ENCODE measurements at places on chromosomes 6 and 20. TPM values are rescaled to one million over a fixed set of nuclear protein-coding genes. Genes with fewer than 3 reads are reported as not detected.

DNA sequence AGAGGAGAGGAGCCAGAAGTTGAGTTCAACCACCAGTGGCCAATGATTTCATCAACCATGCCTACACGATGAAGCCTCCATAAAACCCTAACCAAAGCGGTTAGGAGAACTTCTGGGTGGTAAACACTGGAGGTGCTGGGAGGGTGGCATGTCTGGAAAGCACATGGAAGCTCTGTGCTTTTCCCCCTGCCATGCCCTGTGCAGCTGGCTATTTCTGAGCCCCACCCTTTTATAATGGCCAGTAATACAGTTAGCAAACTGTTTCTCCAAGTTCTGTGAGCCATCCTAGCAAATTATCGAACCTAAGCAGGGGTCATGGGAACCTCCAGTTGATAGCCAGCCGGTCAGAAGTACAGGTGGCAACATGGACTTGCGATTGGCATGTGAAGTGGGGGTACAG is 147.8 kb upstream of the INSM1 start:
- no peak overlapping the region for H3K4me3 ChIP-seq
- H3K36me3 ChIP-seq = no peaks in the 10 kb centered on the region

DNA sequence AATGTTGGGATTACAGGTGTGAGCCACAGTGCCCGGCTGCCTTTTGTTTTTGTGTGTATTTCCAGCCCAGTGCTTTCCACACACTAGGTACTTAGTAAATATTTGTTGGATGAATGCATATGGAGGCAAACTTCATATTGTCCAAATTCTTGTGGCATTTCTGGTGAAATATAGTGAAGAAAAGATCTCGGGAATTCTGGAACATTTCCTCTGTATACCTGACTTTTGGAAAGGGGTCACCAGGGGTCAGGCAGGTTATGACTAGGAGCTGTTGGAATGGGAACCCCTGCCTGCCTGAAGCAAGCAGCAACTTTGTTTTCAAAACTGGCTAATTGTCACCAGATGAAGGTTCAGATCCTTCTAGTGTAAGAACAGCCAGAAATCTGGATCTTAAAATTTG is 12.1 kb upstream of the SCP2D1 start:
- no peaks in the 10 kb centered on the region for H3K27me3 ChIP-seq
- no peak for DNase-seq
- H3K27ac ChIP-seq = no peak overlapping the region

DNA sequence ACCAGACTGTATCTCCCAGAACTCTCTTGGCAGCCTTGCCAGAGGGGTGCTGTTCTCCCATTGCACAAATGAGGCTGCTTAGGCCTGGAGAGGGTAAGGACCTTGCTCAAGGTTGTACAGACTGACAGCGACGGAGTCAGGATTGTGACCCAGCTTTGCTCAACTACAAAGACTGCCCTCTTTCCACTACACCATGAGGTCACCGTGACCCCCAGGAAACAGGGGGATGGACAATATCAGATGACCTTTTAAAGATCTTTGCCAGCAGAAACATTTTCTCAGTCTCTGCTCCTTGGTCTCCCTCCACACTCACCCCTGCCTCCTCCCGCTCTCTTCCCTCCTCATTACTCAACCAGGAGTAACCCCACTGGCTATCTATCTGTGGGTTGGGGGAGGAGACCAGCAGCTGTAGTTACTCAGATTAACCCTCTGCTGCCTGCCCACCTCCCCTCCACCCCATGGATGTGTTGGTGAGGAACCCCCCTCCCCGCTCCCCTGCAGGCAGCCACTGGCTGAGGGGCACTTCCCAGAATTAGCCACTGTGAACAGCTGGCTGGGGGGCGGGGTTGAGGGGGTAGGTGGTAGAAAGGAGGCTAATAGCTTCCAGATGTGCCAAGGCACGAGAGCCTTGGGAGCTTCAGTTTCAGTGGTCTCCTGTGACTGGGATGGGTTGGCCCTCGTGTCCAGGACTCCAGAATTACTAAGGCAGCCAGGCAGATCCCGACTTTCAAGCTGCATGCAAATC is 26.9 kb upstream of the MRPS18A start:
- H3K36me3 ChIP-seq = no peaks in the 10 kb centered on the region
- peaks cover 25% of the 10 kb centered on the region for H3K4me1 ChIP-seq
- no peaks in the 10 kb centered on the region for H3K27me3 ChIP-seq
- no peak overlapping the region for H3K4me3 ChIP-seq
- DNase-seq = peak; percentile 83
- peak overlapping the region; percentile 76 for H3K27ac ChIP-seq

GRCh38 chr6:42201382-42201781 is 6.6 kb upstream of the GUCA1B start:
- no peak for DNase-seq
- peak overlapping the region; percentile 73 for H3K27ac ChIP-seq
- no peaks in the 10 kb centered on the region for H3K4me1 ChIP-seq

- DNase-seq = no peak
- H3K4me1 ChIP-seq = no peaks in the 10 kb centered on the region
- no peak overlapping the region for H3K4me3 ChIP-seq
- no peak overlapping the region for H3K27ac ChIP-seq
These were observed 330.8 kb downstream of the TAF4 start for GRCh38 chr20:61734733-61735502.

DNA sequence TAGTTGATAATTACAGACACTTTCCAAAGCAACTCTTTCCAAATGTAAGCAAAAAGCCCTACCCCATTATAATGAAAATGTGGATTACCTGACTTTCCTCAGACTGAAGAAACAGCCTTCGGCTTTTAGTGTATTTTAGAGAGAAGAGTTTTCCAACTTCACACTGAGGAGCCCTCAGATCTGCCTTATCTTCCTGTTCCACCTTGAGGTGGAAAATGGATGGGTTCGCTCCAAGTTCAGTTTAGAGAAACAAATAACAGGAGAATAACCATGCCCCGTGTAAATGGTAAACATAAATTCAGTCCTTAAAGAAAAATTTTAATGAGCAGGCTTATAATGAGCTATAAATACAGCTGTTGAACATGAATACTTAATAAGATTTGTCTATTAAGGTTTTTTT is 21.1 kb upstream of the MTHFD1L start:
- H3K27ac ChIP-seq = no peak overlapping the region
- no peaks in the 10 kb centered on the region for H3K36me3 ChIP-seq
- DNase-seq = no peak
- no peaks in the 10 kb centered on the region for H3K27me3 ChIP-seq
- no peak overlapping the region for H3K4me3 ChIP-seq

- no peak overlapping the region for H3K27ac ChIP-seq
- H3K4me3 ChIP-seq = no peak overlapping the region
- H3K36me3 ChIP-seq = no peaks in the 10 kb centered on the region
- no peaks in the 10 kb centered on the region for H3K27me3 ChIP-seq
- H3K4me1 ChIP-seq = no peaks in the 10 kb centered on the region
These were observed 60.7 kb downstream of the EYA4 start for GRCh38 chr6:133301835-133302234.

DNA sequence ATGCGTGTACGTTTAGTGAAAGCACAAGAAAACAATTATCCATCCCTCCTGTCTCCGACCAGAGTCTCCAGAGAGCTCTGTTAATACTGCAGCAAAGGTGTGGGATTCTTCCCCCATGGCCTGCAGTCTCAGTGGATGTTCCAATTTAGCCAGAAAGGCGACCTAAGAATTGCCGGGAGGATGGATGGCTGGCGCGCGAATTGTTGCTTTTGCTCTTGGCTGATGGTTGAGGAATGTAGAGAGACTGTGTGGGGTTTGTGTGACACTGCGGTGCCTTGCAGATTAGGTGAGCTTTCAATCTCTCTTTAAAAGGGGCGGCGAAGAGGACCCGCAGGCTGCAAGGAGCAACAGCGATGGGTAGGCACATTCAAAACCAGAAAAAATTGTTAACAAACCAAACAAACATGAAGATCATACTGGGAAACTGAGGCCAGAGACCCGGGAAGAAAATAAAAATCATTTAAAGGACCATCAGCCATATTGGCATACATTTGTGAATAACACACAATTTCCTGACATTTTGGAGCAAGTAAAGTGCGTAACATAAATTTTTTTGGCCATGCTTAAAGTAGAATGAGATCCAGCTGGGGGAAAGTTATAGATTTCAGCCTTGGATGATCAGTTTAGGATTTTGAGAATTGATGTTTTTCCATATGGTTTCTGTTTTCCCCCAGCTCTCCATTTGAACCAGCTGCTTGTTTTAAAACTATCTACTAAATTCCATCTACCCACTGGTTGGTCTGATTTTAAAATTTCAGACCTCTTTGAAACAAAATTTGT is 46.3 kb downstream of the GNAS start:
- peak overlapping the region; percentile 36 for H3K27ac ChIP-seq
- H3K36me3 ChIP-seq = no peaks in the 10 kb centered on the region
- DNase-seq = no peak
- H3K4me3 ChIP-seq = no peak overlapping the region
- no peaks in the 10 kb centered on the region for H3K27me3 ChIP-seq

DNA sequence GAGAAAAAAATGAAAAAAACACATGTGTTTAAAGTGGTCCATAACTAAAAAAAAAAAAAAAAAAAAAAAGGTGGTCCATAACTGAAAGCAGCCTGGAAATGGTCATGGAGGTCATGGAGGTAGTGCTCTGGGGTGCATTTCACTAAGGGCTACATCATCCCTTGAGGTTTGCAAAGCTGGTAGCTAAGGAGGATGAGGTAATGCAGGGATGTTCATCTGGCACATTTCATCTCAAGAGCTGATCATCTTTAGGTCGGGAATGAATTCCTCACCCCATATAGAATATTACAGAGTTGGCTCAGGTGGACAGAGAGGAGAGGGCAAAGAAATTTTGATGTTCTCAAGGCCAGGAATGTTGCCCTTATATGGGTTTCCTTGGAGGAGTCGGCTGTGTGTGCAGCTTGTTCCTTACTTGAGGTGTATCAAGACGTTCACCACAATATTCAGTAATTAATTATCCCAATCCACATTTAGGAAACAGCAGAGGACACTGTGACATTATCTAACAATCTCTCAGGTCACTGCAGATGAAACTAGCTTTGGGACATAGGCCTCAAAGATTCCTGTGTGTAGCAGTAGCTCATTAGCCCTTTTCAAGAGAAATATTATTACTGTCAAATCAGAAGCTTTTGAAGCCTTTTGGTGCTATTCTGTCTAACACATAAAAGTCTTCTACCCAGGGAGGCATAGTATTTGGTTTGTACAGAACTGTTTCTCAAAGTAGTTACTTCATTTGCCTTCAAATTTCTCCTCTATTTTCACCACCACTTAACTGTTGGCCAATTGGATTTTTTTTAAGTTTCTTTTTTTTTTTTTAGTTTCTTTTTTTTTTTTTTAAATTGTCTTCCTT is 46.8 kb downstream of the CYP24A1 start:
- no peak overlapping the region for H3K4me3 ChIP-seq
- no peaks in the 10 kb centered on the region for H3K4me1 ChIP-seq
- H3K36me3 ChIP-seq = no peaks in the 10 kb centered on the region
- no peak overlapping the region for H3K27ac ChIP-seq

DNA sequence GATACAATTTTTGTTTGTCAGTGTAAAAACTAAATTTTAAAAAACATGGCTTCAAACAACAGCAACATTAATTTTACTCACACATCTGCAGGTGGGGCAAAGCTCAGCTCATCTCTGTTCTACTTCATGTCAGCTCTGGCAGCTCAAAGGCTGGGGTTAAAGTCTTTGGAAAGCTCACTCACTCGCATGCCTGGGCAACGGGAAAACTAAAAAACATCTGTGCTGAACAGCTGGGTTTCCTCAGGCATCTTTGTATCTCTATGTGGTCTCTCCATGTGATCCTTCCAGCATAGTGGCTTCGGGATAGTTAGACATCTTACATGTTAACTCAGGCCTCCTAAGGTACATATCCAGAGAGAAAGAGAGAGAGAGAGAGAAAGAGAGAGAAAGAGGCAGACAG is 499.6 kb downstream of the RFPL4B start:
- H3K4me1 ChIP-seq = no peaks in the 10 kb centered on the region
- no peaks in the 10 kb centered on the region for H3K36me3 ChIP-seq
- H3K4me3 ChIP-seq = no peak overlapping the region
- no peak for DNase-seq
- H3K27me3 ChIP-seq = no peaks in the 10 kb centered on the region

DNA sequence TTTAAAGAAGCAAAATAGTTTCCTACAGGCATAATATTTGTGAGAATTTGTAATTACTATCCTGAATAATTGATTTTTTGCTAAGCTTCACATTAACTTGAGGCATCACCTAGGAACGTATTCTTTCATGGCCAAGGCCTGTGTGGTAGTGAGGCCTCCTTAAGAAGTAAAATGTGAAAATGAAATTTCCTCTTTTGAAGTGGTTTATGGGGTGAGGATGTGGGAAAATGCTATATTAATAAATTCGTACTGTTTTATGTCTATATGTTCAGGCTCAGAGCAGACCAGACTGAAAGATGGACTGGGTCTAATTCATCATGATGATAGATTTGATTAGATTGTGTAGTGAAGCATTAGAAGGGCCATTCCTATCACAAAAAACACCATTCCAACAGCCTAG is 33.1 kb downstream of the MYLIP start:
- no peak overlapping the region for H3K4me3 ChIP-seq
- H3K27me3 ChIP-seq = no peaks in the 10 kb centered on the region
- no peaks in the 10 kb centered on the region for H3K4me1 ChIP-seq
- DNase-seq = no peak
- no peaks in the 10 kb centered on the region for H3K36me3 ChIP-seq
- no peak overlapping the region for H3K27ac ChIP-seq

- no peak overlapping the region for H3K4me3 ChIP-seq
- no peaks in the 10 kb centered on the region for H3K36me3 ChIP-seq
- DNase-seq = no peak
- no peaks in the 10 kb centered on the region for H3K4me1 ChIP-seq
- peak overlapping the region; percentile 53 for H3K27ac ChIP-seq
- H3K27me3 ChIP-seq = no peaks in the 10 kb centered on the region
These were observed 76.2 kb upstream of the IPCEF1 start for GRCh38 chr6:154432533-154433476.

DNA sequence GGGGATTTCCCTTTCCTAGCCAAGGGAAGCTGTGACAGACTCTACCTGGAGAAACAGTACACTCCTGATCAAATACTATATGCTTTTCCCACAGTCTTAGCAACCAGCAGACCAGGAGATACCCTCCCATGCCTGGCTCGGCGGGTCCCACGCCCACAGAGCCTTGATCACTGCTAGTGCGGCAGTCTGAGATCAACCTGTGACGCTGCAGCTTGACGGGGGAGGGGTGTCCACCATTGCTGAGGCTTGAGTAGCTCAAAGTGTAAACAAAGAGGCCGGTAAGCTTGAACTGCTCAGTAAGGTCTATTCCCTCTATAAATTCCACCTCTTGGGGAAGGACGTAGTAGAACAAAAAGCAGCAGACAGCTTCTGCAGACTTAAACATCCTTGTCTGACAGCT is 63.2 kb downstream of the WASF1 start:
- H3K27ac ChIP-seq = no peak overlapping the region
- no peaks in the 10 kb centered on the region for H3K36me3 ChIP-seq
- DNase-seq = no peak
- no peaks in the 10 kb centered on the region for H3K27me3 ChIP-seq
- no peaks in the 10 kb centered on the region for H3K4me1 ChIP-seq

- H3K27ac ChIP-seq = no peak overlapping the region
- no peaks in the 10 kb centered on the region for H3K27me3 ChIP-seq
- H3K4me1 ChIP-seq = no peaks in the 10 kb centered on the region
- H3K36me3 ChIP-seq = no peaks in the 10 kb centered on the region
- H3K4me3 ChIP-seq = no peak overlapping the region
These were observed 162.7 kb upstream of the MARCKS start for GRCh38 chr6:113694278-113695077.

The SLC35F1 gene
- 10.2 TPM for total RNA-seq

The ABHD16A gene
- total RNA-seq = 26.9 TPM

The NXT1 gene
- total RNA-seq = 28.9 TPM

The BFSP1 gene
- total RNA-seq = 3.3 TPM

The PHACTR1 gene
- 2.0 TPM for total RNA-seq

The NFATC2 gene
- 11.9 TPM for total RNA-seq

The TP53INP2 gene
- 23.2 TPM for total RNA-seq
